Dermis microvascular lymphatic vessel endothelial cell (primary cell): ENCODE measurements at places on chromosomes 7 and 10.

GRCh38 chr7:134044682-134045081 is 82.5 kb upstream of the LRGUK start:
- DNase-seq: no peak

GRCh38 chr7:111887734-111888133 is 318.5 kb downstream of the DOCK4 start:
- DNase-seq: no peak

DNA sequence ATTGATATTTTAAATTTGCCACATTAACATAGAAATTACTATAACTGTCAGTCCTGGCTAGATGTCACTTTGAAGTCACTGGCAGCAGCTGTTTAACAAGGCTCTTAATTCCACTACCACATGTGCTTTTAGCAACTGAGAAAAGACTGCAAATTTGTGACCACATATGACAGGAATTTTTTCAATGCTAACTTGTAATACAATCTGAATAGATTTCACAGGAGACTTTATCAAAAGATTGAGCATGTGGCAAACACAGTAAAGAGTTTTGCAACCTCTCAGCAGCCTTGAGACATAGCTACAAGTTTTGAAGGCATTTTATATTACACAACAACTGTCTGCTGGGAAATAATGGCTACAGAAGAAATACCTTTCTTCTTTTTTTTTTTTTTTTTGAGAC is 73.0 kb downstream of the MICU1 start:
- DNase-seq: no peak

GRCh38 chr10:127578961-127579305 is 29.8 kb downstream of the NPS start:
- no peak for DNase-seq

GRCh38 chr10:111482621-111483216 is 405.9 kb downstream of the ADRA2A start:
- DNase-seq: no peak

- DNase-seq: no peak
These were observed 14.1 kb downstream of the ZNF398 start for GRCh38 chr7:149161241-149161848.
